ENCODE measurements at places on chromosomes 6 and 20.

- DNase-seq, result no peak
These were observed 290.2 kb downstream of the BTBD3 start for GRCh38 chr20:12207875-12208274.

- DNase-seq, result no peak
These were observed 37.9 kb upstream of the SLC23A2 start for GRCh38 chr20:5039255-5039657.

DNA sequence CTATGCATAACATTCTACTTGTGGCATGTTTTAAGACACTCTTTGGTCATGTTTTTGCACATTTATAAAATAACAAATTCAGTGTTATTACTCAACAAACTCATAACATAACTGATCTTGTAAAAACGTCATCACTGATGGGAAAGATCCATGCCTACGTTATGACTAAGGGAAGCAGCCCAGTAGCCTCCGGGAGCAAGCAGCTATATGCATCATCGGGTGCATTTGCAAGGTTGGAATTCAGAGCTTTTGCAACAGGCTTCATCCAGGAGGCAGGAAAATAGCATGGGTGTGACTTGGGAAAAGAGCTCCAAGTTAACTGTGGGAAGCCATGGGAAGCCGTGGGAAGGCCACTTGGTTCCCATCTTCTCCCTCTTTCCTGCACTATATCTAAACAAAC, 271.6 kb upstream of the SGK1 start:
- no peak for DNase-seq

DNA sequence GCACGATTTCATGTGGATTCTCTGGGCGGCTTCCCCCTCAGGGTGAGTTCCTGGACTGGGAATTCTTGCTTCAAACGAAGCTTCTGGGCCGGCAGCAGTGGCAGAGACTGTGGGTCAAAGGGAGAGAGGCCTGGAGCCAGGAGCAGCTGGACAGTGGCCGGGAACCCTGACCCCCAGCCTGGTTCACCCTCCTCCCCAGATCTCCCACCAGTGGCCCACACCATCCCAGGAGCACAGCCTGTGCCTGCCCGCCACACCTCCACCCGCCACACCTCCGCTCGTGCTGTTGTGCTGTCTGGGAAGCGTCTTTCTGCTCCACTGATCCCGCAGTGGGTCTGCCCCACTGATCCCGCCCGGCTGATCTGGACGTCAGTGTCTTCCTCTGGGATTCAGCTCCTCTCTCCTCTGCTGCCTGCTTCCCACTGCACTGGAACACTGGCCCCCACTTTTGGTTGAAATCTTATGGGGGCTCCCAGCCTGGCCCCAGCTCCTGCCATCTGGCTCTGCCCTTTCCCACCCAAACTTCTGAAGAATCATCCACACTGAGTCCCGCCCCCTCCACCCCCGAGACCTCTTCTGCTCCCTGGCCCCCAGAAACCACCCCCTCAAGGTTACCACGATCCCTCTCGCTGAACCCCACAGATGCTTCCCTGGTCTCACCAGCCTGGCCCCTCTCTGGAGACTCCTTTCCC, 9.8 kb downstream of the ZBP1 start:
- no peak for DNase-seq

GRCh38 chr6:154683756-154684523, 49.3 kb upstream of the SCAF8 start:
- no peak for DNase-seq

DNA sequence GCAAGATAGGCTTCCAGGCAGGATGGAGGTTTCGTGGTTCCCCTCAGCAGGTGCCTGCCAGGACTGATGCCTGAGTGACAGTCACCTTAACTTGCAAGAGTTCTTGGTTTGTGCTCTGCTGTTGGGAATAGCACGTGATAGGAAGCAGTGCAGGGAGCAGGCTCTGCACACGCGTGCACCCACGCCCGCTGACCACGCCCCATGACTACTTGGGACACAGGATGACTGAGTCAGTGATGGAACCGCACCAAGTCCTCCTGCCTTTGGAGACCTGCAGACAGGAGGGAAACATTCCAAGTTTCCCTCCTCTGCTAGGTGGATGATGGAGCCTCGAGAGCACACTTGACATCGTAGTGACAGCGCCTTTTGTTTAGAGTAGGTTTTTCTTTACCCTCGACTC, 164.2 kb downstream of the DTNBP1 start:
- DNase-seq, result no peak

DNA sequence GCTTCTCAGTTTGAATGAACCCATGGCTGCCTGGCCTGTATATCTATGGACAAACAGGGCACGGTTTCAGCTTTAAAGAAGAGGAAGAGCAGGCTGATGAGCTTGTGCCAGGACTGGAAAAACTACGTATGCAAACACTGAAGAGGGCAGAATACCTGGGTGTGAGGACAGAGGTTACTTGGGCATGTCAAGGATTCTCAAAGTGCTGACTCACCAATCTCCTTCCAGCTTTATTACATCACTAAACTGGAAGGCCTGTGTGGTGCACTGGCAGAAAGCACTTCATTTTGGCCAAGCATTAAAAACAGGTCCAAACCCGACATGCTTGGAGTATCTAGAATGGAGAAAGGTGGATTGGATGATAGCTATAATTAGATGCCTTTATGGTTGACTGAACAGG, 95.2 kb downstream of the GMPR start:
- DNase-seq, result no peak

DNA sequence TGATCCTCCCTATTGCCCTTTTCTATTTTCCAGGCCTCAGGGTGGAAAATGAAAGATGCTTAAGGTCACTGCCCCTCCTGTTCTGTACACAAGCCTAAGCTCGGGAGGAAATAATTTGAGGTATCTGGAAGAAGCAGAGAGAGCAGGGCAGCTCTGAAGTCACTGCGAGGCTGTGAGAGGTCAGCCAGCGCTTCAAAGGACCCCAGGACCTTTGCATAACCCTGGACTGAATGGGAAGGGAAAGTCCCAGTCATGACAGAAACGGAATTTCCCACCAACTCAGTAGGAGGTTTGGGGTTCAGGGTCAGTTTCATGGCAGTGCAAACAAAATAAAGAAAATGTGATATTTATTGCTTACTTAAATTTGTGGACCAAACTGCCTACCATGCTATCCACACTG, 58.1 kb downstream of the LRFN2 start:
- DNase-seq, result no peak

DNA sequence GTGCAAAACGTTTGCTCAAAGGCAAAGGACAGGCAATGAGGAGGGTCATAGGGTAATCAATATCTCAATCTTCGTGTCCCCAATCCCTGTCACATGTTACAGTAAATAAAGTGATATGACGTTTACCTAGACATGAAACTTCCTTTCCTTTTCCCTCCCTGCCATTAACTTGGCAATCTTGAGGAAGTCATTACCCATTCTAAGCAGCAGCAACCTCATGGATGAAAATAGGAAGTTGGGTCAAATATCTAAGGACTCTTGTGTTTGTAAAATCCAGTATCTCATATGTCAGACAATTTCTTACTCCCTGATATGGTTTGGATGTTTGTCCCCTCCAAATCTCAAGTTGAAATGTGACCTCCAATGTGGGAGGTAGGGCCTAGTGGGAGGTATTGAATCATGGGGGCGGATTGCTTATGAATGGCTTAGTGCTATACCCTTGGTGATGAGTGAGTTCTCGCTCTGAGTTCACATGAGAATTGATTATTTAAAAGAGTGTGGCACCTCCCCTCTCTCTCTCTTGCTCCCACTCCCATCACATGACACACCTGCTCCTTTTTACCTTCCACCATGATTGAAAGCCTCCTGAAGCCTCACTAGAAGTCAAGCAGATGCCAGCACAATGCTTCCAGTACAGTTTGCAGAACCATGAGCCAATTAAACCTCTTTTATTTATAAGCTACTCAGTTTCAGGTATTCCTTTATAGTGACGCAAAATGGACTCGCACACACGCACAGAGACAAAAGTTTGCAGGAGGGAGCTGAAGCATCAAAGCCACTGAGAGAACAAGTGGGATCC, 545.9 kb upstream of the JARID2 start:
- no peak for DNase-seq
